ENCODE measurements at places on chromosomes 5 and 9.

DNA sequence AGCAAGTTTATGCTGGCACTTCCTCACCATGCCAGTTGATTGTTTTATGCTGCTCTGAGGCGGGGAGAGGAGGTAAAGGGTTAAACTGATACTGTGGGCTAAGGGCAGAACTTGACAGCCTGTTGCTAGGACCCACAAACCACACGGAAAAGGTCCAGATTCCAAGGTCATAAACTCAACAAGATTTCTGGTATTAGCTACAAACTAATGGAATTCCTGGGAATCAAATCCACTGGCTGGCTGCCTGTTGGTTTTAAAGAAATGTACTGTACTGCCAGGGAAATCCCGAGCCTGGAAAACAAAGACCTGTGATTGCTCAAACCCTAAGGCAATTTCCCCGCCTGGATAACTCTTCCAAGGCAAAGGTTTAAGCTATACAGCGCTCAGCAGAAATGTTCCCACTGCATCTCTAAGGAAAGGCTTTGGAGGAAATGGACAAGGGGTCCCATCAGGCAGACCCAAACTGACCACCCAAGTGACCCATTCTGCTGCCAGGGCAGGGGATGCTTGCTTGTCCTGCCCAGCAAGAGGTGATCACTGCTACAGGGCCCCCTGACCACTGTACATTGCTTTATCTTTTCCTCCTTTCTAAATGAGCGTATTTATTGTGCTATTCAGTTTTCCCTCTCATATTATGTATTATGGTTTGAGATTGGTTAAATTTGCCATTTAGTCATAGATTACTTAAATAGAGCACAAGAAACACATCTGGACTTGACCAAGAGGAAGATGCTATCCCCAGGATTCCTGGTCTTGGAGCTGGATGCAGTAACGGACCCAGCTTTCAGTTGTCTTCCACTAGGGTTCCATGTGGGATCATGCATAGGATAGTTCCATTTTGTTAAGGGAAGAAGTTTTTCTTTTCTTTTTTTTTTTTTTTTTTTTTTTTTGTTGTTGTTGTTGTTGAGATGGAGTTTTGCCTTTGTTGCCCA, 124.3 kb downstream of the SUSD1 start:
- DNase-seq, result peak; percentile 96

DNA sequence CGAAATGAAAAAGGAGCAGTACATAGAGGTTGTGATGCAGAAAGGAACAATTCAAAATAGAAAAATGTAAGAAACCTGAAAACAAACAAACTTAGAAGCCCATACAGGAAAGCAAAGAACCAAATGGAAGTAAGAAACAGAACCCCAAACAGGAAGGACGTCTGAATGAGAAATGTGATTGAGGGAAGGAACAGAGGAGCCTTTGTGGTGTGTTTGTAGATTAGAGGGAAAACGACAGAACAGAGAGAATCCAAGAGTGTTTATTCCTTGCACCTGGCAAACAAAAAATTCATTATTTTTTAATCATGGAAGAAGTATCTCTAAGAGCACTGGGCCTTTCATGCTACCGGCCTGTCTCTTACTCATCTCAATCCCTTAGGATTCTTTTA, 67.8 kb upstream of the ZSWIM6 start:
- DNase-seq, result no peak

DNA sequence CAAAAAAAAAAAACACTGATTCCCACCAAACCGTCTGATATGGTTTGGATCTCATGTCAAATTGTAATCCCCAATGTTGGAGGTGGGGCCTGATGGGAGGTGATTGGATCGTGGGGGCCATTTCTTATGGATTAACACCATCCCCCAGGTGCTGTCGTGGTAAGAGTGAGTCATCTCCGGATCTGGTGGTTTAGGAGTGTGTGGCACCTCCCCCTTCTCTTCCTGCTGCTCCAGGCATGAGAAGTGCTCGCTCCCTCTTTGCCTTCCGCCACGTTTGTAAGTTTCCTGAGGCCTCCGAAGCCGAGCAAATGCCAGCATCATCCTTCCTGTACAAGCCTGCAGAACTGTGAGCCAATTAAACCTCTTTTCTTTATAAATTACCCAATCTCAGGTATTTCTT, 45.2 kb downstream of the HSD17B3 start:
- no peak for DNase-seq

- DNase-seq, result no peak
These were observed 587.3 kb downstream of the GABRG2 start for GRCh38 chr5:162654661-162655405.

DNA sequence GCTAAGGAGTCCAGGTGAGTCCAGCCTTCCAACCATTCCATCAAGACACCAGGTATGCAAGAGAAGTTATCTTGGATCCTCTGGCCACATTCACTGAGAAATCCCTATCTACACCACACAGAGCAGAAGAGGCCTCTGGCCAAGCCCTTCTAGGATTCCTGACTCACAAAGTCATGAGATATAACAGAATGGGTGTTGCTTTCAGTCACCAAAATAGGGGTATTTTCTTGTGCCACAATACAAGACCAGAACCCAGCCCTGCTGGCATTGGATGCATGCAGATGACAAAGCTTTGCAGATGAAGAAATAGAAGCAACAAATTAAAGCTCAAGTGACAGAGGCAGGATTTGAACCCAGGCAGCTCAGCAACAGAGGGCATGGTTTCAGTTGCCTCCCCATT, 73.5 kb downstream of the PTPN3 start:
- no peak for DNase-seq

- DNase-seq, result no peak
These were observed 243.5 kb downstream of the ZSWIM6 start for GRCh38 chr5:61575581-61575980.

- DNase-seq, result no peak
These were observed 2.5 kb upstream of the FSD1L start for GRCh38 chr9:105445203-105445881.

Data from fibroblast of skin of left quadriceps (primary cell).